ENCODE measurements at places on chromosomes 16 and 17.

GRCh38 chr17:12122075-12122474 lies 101.4 kb downstream of the MAP2K4 start:
- DNase-seq = no peak

- DNase-seq = no peak
Measured at GRCh38 chr16:86392436-86393152, 117.7 kb upstream of the FOXF1 start.

DNA sequence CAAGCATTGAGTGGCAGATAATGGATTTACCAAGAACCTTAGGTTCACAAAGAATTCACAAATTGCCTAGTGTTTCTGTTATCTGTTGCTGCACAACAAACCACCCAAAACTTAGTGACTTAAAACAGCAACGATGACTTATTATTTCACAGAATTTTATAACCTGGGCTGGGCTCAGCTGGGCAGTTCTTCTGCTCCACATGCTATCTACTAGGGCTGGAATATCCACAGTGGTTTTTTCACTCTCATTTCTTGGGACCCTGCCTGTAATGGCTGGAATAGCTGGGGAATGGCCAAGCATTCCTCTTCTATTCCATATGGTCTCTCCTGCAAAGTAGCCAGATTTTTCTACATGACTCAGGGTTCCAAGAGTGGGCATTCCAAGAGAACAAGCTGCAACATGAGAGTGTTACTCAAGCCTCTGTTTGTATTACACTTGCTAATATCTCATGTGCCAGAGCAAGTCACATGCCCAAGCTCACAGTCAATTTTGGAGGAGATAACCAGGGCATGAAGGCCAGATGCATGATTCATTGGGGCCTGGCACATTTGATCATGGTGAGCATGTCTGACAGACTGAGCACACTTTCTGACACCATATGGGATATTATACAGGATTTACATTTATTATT lies 4.9 kb upstream of the PSMD7 start:
- DNase-seq = no peak

DNA sequence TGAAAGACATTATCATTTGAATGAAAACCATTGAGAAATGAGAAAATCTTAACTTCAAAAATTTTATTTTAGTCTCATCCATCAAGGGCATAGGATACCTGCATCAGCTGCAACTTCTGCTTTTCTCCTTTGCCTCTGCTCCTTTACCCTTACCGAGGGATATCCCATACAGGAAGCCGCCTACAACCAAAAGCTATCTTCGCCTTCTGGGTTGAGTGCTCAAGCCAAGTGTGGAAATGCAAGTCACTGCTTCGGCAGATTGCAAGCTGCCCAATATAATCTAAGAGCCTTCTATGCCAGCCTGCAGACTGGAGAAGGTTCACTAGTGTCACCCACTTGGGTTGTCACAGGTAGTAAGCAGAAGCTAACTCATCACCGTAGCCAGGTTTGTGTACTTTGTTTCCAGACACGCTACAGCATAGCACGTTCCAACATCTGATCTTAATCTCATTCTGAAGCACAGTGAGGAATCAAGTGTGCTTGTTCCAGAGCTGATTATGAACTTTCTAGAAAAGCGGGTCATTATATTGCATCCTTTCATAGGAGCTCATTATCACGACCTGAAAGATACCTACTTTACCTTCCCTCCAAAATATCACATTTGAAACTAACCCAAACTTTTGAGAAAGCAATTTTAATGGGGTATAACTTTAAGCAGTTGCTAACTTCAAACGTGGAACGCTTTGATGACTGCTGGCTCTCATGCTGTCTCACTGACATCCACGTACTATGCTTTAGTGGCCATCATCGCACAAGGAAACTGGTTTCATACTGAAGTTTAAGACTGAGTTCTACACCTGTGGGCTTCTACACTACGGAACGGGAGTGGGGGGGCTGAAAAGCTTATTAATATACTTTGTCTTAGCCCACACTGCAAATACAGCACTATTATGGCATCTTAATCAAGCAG lies 8.0 kb upstream of the UNK start:
- DNase-seq = no peak

DNA sequence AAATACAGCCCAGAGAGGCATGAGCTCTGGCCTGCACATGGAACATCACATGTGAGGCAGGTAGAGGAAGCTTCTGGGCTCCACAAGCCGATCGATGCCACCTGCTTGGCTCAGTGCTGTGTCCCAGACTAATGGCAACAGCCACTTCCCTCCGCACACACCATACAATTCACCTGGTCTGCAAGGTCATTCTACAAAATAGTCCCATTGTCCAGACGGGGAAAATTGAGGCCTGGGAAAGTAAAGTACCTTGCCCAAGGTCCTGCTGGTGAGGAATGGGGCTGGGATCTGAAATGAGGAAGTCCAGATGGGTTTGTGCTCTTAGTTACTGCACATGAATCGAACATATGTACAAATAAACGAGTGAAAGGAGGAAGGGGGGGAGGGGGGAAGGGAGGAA lies 88.0 kb downstream of the LITAF start:
- no peak for DNase-seq

DNA sequence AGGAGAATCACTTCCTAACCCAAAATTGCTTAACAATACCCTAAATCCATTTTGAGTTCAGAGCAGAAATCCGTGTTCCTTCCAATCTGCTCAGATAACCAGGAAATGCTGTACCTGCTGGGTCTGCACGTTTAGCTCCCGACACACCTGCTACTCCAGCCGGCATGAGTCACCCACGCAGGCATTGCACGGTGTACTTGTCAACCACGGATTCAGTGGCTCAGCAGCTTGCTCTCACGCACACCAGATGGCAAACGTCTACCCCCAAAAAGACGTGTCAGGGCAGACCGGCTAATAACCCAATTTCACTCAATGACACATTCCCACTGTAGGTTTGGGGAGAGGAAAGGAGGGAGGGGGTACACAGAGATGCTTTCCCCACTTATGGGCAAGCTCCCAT lies 468.1 kb downstream of the SOX9 start:
- DNase-seq = no peak

DNA sequence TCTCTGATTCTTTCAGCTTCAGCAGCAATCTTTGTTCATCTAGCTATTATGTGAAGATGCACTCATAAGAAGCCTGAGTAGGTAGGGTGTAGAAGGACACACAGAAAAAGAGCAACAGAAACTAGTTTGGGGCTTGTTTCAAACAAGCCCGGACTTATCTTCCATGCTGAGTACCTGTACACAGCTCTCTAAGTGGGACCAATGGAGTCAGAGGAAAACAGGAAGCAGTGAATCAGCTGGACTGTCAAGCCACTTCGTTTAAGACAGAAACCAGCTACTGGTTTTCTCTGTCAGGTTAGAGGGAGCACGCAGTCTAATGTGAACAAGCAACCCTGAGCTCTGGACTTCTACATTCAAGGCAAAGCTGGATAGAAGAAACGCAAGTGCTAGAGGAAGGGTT lies 16.0 kb downstream of the MAP2K6 start:
- DNase-seq = no peak

GRCh38 chr16:29312835-29313558 lies 93.5 kb downstream of the NPIPB11 start:
- no peak for DNase-seq

- no peak for DNase-seq
Measured at GRCh38 chr17:27336184-27336583, 42.3 kb downstream of the WSB1 start.

- peak; percentile 79 for DNase-seq
Measured at GRCh38 chr16:75110637-75111513, 5.7 kb downstream of the LDHD start.

- no peak for DNase-seq
Measured at GRCh38 chr17:59756236-59756818, 48.9 kb downstream of the VMP1 start.

GRCh38 chr16:67256701-67257230 lies 8.0 kb downstream of the SLC9A5 start:
- DNase-seq = no peak

DNA sequence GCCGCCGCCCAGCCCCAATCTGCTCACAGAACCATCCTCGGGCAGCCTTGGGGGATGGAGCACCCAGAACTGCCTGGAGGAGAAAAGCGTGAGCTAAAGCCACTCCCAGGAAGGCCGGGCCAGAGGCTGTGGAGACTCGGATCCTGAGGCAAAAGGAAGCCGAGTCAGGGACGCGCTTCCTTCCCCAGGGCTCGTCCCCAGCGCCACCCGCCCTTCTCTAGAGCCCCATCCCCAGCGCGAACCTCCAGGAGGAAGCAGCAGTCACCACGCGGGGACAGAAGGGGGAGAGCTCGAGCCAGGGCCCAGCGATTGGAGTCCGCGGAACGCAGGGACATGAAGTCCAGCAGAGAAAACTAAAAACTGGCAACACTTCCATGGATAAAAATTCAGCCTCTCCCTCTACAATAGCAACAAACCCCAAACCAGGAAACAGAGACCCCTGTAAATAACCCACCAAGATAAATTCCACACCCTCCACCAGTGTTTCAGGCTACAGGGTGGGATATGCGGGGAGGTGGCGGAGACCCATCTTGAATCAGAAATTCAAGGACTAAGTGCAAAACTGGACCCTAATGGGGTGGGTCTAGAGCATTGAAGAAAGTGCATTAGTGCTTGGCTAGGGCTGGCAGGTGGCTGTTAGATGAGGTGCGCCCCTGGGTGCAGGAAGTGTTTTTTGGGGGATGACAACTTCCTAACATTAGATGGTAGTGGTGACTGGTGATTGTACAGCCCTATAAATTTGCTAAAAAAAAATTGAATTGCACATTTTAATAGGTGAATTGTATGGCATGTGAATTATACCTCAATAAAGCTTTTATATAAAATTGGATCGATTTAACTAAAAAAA lies 116.1 kb upstream of the METRNL start:
- no peak for DNase-seq

DNA sequence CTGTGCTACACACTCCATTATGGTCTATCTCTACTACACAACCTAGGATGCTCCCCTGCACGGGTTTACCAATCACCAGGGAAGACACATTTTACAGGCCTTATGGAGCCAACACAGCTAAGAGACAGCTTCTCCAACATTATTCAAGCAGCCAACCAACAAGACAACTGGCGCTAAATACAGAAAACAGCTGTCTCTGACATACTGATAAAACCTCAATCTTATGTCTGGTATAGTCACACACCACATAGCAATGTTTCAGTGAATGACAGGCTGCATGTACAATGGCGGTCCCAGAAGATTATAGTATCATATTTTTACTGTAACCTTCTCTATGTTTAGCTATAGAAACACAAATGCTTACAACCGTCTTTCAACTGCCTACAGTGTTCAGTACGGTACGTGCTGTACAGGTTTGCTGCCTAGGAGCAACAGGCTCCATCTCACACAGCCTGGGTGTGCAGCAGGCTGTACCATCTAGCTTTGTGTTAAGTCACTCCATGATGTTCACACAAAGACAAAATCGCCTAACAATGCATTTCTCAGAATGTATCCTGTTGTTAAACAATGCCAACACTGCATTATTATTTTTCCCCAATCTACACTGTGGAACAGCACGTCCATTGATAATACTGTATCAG lies 10.9 kb downstream of the USP22 start:
- no peak for DNase-seq

- DNase-seq = no peak
Measured at GRCh38 chr16:2371421-2371820, 30.9 kb upstream of the ABCA3 start.

GRCh38 chr17:51888816-51889215 lies 269.7 kb downstream of the CA10 start:
- DNase-seq = no peak

Data from activated T-cell treated with anti-CD3 and anti-CD28 coated beads for 24 hours (primary cell).